NCI-H526 (cell line): ENCODE measurements at places on chromosomes 16 and 17.

- no peak for DNase-seq
Measured at GRCh38 chr17:82094931-82095776, 2.9 kb downstream of the FASN start.

GRCh38 chr17:79915850-79916430 is 76.7 kb upstream of the CBX4 start:
- DNase-seq: peak; percentile 42

- no peak for DNase-seq
Measured at GRCh38 chr16:30699615-30700099, 686 bp downstream of the SRCAP start.

GRCh38 chr16:85819771-85820170 is 20.3 kb downstream of the COX4I1 start:
- no peak for DNase-seq

- no peak for DNase-seq
Measured at GRCh38 chr16:1572673-1573072, 39.2 kb downstream of the IFT140 start.

DNA sequence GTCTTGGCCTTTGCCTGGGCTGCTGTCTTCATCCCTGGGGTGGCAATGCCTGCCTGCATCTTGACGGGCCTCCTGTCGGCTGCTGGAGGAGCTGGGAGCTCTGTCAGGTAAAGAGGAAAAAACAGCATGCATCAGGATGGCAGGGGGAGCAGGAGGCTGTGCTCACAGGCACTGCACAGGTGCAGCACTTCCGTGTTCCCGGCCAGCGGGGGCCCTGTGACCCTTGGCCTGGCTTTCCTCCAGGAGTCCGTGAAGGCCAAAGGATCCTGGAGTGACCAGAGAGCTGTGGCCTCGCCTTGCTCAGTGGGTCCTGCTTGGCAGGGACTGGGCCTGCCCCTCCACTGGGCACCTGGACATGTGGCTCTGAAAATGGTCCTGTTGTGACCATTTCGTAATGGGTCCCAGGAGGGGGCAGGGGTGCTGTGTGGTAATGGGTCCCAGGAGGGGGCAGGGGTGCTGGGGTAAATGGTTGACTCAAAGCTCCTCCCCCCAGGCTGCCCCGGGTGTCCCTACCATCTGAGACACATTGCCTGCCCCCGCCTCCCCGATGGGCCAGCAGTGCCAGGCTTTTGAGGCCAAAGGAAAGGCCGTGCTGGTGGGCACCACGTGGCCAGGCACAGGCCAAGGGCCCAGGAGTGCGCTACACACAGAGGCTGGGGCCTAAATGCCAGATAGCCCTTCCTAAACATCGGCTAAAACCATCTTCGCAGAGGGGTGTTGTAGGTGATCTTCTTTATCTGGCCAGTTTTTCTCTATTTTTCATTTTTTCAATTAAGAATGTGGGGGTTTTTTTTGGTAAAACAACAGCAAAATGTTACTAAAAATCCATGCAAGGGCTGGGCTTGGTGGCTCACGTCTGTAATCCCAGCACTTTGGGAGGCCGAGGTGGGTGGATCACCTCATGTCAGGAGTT is 4.0 kb upstream of the FASN start:
- no peak for DNase-seq

DNA sequence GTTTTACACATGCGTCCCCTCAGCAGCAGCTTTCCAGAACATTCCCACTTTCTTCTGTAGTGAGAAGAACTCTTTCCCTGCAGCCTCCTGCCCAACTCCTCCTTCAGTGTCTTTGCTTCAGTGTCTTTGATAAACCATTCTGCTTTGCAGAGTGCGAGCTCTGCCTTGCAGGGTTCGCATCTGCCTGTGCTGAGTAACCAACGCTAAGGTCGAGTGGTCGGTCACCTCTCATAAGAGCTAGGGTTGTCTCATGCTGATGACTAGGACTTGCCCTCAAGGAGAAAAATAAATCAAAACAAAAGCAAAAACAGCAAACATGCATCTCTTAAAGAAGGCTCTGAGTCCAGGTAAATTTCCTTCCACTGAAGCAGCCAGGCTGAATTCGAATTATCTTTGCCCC is 22.7 kb downstream of the MAPT start:
- no peak for DNase-seq

- DNase-seq: no peak
Measured at GRCh38 chr16:65775829-65776228, 590.7 kb upstream of the CDH5 start.

DNA sequence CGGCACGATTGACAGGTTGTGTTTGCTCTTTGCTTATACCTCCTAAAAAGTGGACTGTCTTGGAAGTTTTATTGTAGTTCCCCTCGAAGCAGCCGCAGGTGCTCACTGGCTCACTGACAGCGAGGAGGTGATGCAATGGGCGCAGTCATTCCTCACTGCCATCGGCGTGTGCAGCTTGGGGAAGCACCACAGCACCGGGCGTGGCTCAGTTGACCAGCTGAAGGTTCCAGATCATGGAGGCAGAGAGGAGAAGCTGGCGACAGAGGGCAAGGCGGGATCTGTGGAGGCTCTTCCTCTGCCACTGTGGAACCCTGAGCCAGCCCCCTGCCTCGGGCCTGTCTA is 72.1 kb upstream of the TNRC6C start:
- DNase-seq: no peak

- DNase-seq: no peak
Measured at GRCh38 chr16:85193876-85194275, 81.6 kb upstream of the CIBAR2 start.

DNA sequence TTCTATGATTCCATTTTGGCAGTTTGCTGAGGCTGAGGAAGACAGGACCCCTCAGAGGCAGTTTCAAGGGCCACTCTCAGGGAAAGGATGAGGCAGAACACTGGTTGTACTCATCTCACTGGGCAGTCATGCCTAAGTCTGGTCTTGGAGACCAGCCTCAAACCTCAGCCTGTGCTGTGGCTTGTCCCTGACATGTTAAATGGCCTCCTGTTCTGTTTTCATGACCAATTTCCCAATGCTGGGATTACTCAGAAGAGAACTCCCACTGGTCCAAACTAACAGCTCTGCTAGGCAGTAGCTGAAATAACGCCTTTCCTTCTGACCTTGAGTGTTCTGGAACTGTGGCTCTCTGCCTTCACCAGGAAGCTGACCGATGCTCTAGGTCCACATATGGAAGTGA is 8.4 kb upstream of the SPDYE4 start:
- no peak for DNase-seq

- DNase-seq: no peak
Measured at GRCh38 chr16:1908184-1908583, 10.0 kb downstream of the HS3ST6 start.

GRCh38 chr17:76382803-76383545 is 1.4 kb upstream of the SPHK1 start:
- no peak for DNase-seq

- DNase-seq: no peak
Measured at GRCh38 chr17:1413281-1413791, 13.3 kb upstream of the YWHAE start.

- no peak for DNase-seq
Measured at GRCh38 chr17:5380491-5381135, 38.8 kb downstream of the NUP88 start.

- no peak for DNase-seq
Measured at GRCh38 chr17:8799570-8800212, 526 bp upstream of the MFSD6L start.

- no peak for DNase-seq
Measured at GRCh38 chr17:52128721-52129120, 29.8 kb downstream of the CA10 start.

GRCh38 chr17:46765453-46765852 is 53.0 kb downstream of the WNT3 start:
- DNase-seq: no peak

DNA sequence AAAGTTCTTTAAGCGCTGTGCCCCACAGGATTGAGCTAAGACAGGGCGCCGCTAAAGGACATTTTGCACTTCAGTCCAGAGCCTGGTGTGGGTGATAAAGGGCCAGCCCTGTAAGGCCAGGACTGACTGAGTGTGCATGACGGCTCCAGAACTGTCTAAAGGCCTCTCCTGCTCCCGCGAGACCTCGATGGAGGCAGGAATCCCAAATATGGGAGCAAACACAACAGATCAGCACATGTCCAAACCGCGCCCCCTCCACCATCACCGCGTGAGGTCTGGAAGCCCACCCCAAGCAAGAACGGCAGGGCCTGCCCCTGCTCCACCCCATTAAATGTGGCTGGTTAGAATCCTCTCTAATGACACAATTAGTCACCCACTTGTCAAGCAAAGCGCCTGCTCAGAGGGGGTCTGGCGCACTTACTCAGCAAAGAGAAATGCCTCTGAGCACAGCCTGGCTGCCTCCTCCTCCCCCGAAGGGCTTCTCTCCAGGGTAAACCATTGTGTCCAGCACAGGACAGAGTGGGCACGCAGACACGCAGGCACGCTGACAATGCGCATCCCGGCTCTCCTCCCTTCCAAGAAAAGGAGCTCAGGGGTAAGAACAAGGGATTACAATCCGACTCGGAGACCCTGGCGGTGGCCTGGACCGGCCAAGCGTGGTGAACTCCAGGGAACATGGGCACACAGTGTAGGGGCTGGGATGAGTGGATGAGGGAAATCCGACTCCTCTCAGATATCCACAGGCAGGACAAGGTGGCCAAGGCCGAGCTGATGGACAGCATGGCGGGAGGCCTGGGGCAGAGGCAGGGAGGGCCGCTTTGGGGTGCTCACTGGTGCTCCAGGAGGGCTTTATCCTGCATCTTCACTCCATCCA is 1.5 kb downstream of the MXRA7 start:
- peak; percentile 22 for DNase-seq

DNA sequence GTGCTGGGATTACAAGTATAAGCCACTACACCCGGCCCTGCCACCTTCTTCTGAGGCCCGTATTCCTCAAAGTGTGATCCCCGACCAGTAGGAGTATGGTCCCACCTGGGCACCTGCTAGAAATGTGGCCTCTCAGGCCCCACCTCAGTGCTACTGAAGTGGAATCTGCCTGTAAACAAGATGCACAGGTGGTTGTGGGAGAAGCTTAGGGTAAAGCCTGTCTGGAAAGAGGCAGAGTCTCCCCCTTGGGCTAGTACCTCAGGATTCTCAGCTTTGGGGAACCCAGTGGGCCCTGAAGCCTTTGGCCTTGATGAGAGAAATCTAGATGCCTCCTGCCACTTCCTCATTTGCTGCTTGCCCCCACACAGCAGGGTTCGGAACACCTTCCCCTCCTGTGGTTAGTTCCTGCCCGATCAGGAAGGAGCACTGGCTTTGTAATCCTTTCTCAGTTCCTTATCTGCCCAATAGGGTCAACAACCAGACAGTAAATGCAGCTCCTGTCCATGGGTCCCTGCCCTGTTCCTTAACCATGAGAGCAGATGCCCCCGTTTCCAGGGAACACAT is 25.2 kb downstream of the TK2 start:
- no peak for DNase-seq

DNA sequence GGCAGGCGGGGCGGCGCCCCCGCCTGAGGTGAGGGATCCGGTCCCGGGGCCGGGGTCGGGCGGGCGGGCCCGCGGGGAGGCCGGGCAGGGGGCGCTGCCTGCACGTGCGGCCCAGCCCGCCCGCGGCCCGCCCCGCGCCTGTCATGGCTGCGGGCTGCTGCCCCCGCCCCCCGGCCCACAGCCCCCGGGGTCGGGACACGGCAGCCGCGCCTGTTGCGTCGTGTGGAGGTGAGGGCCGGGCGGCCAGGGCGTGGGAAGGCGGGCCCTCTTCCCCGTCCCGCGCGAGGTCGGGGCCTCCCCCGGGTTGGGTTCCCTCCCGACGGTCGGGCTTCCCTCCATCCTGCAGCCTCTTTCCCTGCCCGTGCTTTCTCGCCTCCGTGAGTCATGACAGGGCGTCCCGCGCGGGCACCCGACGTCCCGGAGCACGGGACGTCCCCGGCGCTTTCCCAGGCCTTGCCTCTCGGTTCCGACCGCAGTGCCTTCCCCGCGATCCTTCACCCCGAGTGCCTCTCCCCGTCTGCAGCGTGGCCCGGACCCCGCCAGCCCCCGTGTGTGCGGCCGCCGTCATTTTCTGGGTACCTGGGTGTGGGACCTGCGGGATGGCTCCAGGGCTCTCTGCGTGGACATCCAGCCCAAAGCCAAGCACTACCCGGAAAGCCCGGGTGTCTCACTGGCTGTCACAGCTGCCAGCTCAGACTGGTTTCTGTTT is 76.7 kb downstream of the CHD9 start:
- DNase-seq: peak; percentile 13
